ENCODE measurements at places on chromosomes 11 and 22.

DNA sequence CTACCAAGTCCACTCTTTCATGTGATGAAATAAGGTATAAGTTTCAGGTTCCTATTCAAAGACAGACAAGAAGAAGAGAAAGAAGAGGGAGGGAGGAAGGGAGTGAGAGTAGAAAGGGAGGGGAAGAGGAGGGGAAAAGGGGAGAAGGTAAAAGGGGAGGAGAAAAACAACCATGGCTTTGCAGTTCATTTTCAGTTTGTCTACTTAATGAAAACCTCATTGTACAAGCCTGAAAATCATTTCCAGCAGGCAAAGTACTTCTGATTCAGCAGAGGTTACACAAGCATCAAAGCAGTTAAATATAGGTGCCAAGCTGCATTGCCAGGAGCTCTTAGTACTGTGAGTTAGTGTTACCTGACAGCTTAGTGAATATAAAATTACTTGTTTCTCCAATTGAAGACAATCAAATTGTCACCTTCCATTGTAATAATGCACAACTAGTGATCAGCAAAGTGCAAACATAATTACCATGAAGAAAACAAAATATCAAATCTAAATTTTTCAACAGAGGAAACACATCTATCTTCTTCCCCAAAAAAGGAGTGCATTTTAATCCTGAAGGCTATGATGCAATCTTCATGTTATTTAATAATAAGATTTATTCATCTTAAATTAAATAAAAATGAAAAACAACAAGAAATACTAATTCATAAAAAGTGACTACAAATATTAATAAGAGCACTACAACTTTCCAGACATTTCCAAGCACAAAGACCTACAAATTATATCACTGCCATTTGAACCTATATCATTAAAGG lies 8.2 kb downstream of the SOX6 start:
- no peak for DNase-seq

- DNase-seq = no peak
These were observed 318.1 kb upstream of the B3GAT1 start for GRCh38 chr11:134730101-134730500.

DNA sequence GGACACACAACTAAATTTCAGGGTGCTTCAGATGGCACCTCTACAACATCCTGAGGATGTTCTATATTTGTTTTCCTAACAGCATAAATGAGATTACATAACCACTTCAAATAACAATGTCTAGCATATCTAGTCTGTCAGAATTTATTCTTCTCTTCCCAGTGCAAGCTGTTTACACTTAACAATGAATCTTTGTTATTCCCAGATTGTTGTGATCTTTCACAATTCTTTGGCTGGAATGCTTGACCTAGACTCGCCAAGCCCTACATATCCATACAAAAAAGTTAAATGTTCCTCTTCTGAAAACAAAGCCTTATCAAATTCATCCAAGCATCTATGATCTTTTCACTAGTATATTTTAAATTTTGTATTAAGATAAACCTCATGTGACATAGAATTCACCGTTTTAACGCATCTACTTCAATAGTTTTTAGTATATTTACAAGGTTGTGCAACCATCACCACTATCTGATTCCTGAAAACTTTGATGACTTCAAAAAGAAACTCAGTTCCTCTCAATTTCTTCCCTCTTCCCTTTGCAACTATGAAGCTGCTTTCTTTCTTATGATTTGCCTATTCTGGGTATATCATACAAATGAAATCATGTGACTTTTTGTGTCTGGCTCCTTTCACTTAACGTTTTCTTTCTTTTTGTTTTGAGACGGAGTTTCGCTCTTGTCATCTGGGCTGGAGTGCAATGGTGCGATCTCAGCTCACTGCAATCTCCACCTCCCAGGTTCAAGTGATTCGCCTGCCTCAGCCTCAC lies 61.7 kb upstream of the CHRNA10 start:
- no peak for DNase-seq

GRCh38 chr11:17145972-17146371 lies 61.8 kb downstream of the PIK3C2A start:
- no peak for DNase-seq

DNA sequence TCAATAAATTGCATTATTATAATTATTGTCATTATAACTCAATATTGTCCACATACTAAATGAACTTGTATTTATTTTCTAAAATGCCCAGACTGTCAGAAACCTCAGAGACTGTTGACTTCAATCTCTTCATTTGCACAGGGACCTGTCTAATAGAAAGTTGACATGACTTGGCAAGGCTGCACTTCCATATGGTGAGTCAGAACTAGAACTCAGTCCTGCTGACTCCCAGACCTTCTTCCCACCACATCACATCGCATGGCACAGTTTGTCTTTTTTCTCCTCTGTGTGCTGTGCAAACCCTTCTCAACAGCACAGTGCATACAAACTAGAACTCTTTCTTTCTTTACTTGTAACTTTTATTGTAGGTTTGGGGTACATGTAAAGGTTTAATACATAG lies 215.1 kb upstream of the BLID start:
- no peak for DNase-seq

DNA sequence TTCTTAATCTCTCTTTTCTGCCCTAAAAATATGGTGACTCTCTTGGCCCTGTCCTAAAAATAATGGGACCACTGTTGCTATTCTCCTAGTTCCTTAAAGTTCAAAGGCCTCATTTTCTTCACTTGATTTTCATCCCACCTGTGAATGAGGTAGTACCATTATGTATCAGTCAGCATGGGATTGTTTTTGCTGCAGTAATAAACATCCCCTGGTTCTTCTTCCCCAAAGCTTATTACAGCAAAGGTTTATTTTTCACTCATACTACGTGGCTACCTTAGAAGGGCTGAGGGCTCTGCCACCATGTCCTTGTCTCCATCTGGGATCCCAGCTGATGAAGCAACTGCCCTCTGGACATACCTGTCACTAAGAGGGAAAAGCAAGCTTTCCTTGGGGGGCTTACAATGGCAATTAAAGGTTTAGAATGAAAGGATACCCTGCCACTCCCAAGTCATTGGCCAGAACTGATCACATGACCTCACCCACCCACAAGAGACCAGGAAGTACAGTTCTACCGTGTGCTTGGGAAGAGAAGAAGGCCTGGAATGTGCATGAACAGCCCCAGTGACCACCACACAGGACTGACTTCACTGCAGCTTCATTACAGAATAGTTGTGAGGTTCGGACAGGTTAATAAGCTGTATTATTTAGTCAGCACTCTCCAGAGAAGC lies 7.8 kb downstream of the TTC38 start:
- DNase-seq = no peak

DNA sequence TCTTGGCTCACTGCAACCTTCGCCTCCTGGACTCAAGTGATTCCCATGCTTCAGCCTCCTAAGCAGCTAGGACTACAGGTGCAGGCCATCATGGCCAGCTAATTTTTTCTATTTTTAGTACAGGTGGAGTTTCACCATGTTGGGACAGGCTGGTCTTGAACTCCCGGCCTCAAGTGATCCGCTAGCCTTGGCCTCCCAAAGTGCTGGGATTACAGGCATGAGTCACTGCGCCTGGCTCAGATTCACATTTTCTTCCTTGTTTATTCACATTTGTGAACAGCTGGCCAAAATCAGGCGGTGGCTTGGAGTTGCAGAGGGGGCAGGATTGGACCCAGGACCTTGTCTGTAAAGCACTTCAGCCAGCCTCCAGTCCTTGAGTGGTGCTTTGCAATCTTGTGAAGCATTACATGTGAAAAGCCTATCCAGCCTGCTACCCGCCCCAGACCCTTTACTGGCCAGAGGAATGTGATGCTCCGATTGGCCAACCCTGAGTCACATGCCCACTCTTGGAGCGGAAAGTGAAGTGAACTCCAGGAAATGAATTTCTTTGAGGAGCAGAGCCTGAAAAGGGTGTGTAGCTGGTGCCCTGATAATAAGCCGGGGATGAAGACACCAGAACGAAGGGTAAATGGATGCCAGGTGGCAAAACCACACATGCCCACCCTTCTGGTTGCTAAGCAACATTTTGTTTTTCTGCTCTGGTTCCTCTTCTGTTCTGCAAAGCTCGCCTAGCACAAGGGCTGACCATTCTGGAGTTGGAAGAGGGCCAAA lies 62.6 kb upstream of the PTPRJ start:
- no peak for DNase-seq

DNA sequence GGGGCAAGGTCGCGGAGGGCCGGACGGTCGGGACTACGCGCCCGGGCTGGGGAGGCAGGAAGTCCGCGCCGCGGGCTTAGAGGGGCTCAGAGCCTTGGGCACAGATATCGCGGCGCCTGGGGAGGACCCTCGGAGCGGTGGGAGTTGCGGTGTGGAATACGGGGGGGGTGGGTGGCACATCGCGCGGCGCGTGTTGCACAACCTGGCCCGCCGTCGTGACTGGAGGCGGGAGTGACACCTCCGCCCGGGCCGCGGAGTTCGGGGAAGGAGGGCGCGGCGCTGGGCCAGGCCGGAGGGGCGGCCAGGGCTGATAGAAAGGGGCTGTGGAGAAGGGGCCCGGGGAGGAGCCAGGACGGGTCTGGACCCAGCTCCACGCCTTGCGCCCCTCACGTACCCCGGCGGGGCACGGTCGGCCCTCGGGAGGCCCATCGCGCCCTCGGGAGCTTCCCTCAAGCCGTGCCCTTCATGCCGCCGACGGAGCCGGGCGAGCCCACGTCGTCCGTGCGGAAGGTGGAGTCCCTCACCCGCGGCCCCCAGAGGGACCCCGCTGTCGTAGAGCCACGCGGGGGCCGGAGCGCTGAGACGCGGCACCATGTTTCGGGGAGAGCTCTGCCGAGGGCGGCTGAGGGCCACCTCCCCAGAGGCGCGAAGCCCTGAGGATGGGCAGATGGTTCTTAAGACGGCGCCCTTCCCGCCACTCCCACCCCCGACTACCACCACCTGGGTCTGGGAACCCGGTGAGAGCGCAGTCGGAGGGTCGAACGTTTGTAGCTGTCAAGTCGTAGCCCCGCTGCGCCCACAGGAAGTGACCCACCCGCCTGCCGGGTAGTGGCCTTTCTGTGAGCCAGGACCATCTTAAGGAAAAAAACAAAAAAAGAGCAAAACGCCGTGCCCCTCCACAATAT lies 729 bp downstream of the IL17RA start:
- DNase-seq = no peak

- DNase-seq = peak; percentile 50
These were observed 206.3 kb downstream of the DDX10 start for GRCh38 chr11:108871152-108871551.

GRCh38 chr22:36480941-36481392 lies 473 bp downstream of the TXN2 start:
- no peak for DNase-seq

DNA sequence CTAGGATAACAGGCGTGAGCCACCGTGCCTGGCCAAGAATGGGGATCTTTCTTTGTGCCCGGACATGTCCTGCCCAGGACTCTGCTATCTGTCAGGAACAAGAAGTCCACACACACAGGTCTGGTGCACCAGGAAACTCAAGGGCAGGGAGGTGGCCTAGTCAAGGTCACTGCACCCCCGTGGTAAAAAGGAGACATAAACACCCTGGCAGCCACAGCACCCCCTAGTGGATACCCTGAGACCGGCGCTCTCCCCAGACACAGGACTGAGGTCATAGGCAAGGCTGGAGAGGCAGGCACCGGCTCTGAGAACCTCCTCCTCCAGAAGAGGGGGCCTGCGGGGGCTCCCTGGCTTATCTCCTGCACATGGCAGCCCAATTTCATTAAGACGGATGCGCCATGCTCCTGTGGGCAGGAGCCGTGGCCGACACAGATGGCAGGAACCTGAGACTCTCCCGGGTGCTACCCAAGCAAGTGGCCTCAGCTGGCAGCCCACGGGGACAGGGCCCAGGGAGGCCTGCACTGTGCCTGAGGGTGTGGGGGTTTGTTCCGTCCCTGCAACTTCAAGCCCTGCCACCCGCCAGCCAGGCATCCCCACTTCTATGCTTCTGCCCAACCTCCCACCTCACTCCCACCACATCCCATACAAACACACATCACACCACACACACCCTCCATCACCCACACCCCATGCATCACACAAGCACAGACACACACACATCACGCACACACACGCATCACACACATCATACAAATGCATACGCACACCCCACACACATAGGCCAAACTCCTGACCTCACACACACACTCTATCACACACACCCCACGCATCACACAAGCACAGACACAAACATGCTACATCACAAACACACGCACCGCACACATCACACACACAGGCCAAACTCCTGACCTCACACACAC lies 19.6 kb downstream of the MACROD1 start:
- peak; percentile 70 for DNase-seq

DNA sequence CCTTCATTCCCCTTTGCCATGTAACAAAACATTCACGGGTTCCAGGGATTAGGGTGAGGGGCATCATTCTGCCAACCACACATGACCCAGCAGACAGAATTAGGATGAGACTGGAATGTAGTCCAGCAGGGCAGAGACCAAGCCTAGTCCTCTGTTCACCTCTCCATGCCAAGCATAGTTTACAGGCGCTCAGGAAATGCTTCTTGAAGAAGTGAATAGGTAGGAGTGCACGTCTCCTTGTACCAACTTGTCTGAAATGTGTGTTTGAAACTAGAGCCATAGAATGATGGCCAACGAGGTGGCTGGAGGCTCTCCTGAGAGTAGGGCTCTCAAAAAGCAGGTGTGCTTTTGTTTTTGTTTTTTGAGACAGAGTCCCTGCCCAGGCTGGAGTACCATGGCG lies 8.2 kb downstream of the SPINDOC start:
- DNase-seq = no peak

GRCh38 chr11:36596880-36597279 lies 1.2 kb downstream of the RAG2 start:
- no peak for DNase-seq

- DNase-seq = no peak
These were observed 3.3 kb upstream of the TRIM6 start for GRCh38 chr11:5593146-5593545.

DNA sequence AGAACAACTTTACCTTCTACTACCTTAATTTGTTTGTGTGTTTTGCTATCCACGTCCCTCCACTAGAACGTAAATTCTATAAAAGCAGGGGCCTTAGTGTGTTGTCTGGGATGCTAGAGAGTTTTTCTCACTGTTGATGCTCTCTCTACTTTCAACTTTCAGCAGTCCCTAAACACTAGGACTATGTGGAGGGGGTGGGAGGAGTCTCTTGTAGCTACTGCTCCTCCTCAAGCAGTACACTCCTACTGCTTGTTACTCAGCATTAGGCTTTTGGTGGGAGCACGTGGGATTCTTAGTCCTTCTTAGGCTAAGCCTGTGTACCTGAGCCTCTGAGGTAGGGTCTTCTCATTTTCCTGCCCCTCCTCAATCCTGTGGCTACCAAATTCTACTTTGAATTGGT lies 56.3 kb downstream of the ARHGAP20 start:
- no peak for DNase-seq

DNA sequence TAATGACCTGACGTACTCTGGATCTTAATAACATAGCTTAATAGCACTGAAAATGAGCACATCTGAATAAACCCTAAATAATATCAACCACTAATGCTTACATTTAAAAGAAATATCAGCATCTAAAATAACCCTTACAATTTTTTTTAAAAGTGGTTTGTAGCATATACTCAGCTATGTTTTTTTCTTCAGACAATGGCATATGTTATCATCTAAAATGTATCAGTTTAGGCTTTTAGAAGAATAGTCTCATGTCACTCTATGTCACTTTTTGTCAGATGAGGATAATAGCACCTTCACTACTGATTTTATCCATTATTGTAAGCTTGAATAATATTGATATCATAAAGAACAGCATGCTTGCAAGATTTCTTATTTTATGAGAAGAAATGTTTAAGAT lies 654.9 kb upstream of the ANO5 start:
- no peak for DNase-seq
